Calu3 (cell line): ENCODE measurements at places on chromosomes 4 and X. TPM values are rescaled to one million over a fixed set of nuclear protein-coding genes. Genes with fewer than 3 reads are reported as not detected.

The NALF2 gene
- total RNA-seq: 6.3 and 6.9 TPM in 2 replicates

The WAS gene
- total RNA-seq: 1.1 TPM in 1 of 2 replicates, not detected in the other

The PABPC1L2A gene
- total RNA-seq: not detected in 2 replicates

The F8A2 gene
- total RNA-seq: not detected in 2 replicates

The PASD1 gene
- total RNA-seq: not detected in 2 replicates

The PIN4 gene
- 17.2 and 19.4 TPM in 2 replicates for total RNA-seq

The FGB gene
- 0.38 and 0.59 TPM in 2 replicates for total RNA-seq

The GABRB1 gene
- total RNA-seq: not detected in 2 replicates

The PABPC1L2B gene
- not detected in 2 replicates for total RNA-seq

The FHDC1 gene
- total RNA-seq: 6.0 and 7.8 TPM in 2 replicates

The PDCL2 gene
- not detected in 2 replicates for total RNA-seq

The PPP2R2C gene
- total RNA-seq: 9.4 and 9.8 TPM in 2 replicates

The AKAP14 gene
- total RNA-seq: not detected in 2 replicates

The PAGE5 gene
- not detected in 2 replicates for total RNA-seq

The PRKG2 gene
- 0.76 and 1.5 TPM in 2 replicates for total RNA-seq

The CDX4 gene
- not detected in 2 replicates for total RNA-seq

The DGKK gene
- not detected in 2 replicates for total RNA-seq

The CCDC158 gene
- 0.12 TPM in 1 of 2 replicates, not detected in the other for total RNA-seq

The TBX22 gene
- not detected in 2 replicates for total RNA-seq

The HTN1 gene
- not detected in 2 replicates for total RNA-seq

The TMEM35A gene
- not detected in 2 replicates for total RNA-seq

The EXOC1L gene
- not detected in 2 replicates for total RNA-seq

The FAM9B gene
- total RNA-seq: 0.40 and 0.69 TPM in 2 replicates

The PRRG3 gene
- not detected in 2 replicates for total RNA-seq

The BEX1 gene
- total RNA-seq: 9.2 and 12.9 TPM in 2 replicates

The DMD gene
- 7.6 and 11.6 TPM in 2 replicates for total RNA-seq

The ATRX gene
- 111 and 116 TPM in 2 replicates for total RNA-seq

The ARSJ gene
- total RNA-seq: 12.5 and 13.3 TPM in 2 replicates

The ADAM29 gene
- not detected in 2 replicates for total RNA-seq

The SLC9B2 gene
- 2.7 and 5.0 TPM in 2 replicates for total RNA-seq

The FREM3 gene
- total RNA-seq: not detected in 2 replicates

The IL1RAPL2 gene
- total RNA-seq: not detected in 2 replicates

The SLC9B1 gene
- total RNA-seq: not detected in 2 replicates

The NEUROG2 gene
- total RNA-seq: not detected in 2 replicates

The FAT4 gene
- 4.6 and 4.7 TPM in 2 replicates for total RNA-seq

The P2RY8 gene
- 0.07 TPM in 1 of 2 replicates, not detected in the other for total RNA-seq

The BEX4 gene
- total RNA-seq: not detected in 2 replicates

The RPA4 gene
- 1.3 and 1.4 TPM in 2 replicates for total RNA-seq

The PPP4R3C gene
- total RNA-seq: not detected in 2 replicates

The PAGE1 gene
- total RNA-seq: not detected in 2 replicates

The ADAMTS3 gene
- 0.07 and 0.20 TPM in 2 replicates for total RNA-seq

The TCEAL7 gene
- not detected in 2 replicates for total RNA-seq

The SPANXB1 gene
- not detected in 2 replicates for total RNA-seq

The TLR1 gene
- total RNA-seq: 1.1 and 1.3 TPM in 2 replicates

The PLAC1 gene
- not detected in 2 replicates for total RNA-seq

The TMEM150C gene
- 0.98 and 1.4 TPM in 2 replicates for total RNA-seq

The GRID2 gene
- total RNA-seq: not detected in 2 replicates

The ERVMER34-1 gene
- 2.5 and 3.2 TPM in 2 replicates for total RNA-seq

The CXorf49 gene
- 0.76 and 2.0 TPM in 2 replicates for total RNA-seq

The GNL3L gene
- total RNA-seq: 62.8 and 67.5 TPM in 2 replicates

The PNCK gene
- 1.1 TPM in 1 of 2 replicates, not detected in the other for total RNA-seq

The HTATSF1 gene
- total RNA-seq: 46.0 and 48.7 TPM in 2 replicates
